ENCODE measurements at places on chromosomes 5 and 9.

- no peak for DNase-seq
Measured at GRCh38 chr9:136367296-136368145, 4.0 kb upstream of the DNLZ start.

DNA sequence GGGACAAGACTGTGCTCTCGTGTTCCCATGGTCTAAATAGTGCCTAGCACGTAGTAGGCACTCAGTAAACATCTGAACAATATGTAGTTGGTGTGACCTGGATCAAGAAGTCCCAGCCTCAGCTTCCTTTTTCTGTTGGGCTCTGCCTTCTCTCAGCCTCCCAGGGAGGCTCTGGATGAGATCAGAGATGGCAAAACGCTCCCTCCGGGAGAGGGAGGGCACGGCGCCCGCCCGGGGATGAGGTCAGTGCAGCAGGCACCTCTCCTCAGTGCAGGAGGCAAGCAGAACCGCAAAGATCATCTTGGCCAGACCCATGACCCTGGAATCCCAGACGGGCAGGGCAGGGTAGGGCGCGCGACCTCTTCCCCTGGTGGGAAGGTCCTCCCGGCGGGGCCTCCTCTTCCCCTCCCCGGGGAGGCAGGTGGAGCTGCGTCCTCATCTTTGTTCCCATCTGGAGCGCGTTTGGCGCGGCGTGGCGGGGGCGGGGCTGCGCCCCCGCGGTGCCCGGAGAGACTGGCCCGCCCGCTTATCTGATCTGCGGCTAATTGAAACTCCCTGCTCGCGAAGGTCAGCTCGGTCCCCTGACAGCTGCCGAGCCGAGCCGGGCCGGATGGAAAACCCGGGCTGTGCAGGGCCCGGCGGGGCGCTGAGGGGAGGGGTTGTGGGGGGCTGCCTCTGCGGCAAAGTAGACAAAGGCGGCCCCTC, 60.9 kb downstream of the CXXC5 start:
- no peak for DNase-seq

- DNase-seq = no peak
Measured at GRCh38 chr9:138071292-138071691, 193.7 kb downstream of the CACNA1B start.

- no peak for DNase-seq
Measured at GRCh38 chr5:137706841-137707240, 29.0 kb downstream of the KLHL3 start.

- no peak for DNase-seq
Measured at GRCh38 chr9:135490980-135491464, 9.5 kb upstream of the MRPS2 start.

- DNase-seq = no peak
Measured at GRCh38 chr5:107154593-107154992, 516.1 kb downstream of the EFNA5 start.

DNA sequence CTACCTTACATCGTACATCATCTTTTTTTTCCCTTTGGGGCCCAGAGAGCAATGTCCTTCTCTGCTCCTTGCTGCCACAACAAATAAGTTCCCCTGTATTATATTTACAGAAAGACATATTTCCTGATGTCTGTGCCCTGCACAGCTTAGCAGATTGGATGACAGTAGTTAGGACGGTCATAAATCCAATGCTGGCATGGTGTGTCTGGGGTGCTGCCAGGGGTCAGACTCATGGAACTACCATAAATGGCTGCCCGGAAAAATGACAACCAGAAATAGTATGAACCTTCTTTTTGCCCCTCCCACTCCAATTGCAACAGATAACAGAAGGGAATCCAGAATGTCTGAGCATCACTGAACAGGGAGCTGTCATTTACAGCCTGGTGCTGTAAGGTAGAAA, 511.1 kb downstream of the PSAT1 start:
- no peak for DNase-seq

DNA sequence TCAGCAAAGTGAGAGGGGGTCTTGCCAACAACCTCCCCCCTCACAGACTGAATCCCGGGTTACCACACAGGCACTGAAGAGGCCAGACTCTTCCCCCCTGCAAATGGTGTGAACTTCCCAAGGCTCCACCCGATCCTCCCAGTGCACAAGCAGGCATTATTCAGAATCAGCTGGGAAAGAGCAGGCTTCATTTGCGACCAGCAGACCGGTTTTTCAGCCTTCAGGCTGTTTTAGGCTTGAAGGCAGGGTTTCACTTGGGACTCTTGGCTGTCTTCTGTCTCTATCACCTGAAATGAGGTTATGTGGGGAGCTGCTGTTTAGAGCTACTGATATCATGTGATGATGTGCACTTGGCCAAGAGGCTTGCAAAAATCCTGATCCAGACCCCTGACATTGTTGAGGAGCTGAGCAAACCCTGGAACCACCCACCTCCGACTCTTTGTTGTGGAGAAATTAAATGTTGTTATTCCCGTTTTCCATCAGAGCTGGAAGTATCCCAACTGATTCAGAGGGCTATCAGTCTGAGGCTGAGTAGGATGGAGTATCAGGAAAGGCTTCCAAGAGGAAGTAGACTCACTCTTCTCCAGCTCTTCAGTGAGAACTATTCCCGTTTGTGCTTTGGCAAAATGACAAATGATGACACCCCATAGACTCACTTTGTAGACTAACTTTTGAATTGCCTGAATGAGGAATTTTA, 63.3 kb upstream of the ZFR start:
- DNase-seq = no peak

DNA sequence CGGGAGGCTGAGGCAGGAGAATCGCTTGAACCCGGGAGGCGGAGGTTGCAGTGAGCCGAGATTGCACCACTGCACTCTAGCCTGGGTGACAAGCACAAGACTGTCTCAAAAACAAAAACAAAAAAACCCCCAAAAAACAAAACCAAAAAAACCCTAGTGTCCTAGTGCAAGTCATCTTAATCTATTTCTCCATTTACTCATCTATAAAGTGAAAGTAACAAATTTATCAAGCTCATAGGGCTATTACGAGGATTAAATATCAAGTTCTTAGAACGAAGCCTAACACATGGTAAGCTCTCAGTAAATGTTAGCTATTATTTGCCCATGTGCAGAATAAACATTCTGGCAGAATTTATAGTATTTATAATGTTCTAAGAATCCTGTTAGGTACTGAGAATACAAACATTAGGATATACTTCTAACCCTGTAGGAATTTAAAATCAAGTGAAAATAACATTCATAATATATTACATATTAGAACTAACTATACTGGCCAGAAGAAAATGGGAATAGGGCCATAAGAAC, 45.0 kb downstream of the GOLPH3 start:
- DNase-seq = no peak

GRCh38 chr9:70438341-70438928, 24.0 kb upstream of the KLF9 start:
- no peak for DNase-seq

GRCh38 chr5:6572086-6572824, 60.6 kb downstream of the NSUN2 start:
- no peak for DNase-seq

DNA sequence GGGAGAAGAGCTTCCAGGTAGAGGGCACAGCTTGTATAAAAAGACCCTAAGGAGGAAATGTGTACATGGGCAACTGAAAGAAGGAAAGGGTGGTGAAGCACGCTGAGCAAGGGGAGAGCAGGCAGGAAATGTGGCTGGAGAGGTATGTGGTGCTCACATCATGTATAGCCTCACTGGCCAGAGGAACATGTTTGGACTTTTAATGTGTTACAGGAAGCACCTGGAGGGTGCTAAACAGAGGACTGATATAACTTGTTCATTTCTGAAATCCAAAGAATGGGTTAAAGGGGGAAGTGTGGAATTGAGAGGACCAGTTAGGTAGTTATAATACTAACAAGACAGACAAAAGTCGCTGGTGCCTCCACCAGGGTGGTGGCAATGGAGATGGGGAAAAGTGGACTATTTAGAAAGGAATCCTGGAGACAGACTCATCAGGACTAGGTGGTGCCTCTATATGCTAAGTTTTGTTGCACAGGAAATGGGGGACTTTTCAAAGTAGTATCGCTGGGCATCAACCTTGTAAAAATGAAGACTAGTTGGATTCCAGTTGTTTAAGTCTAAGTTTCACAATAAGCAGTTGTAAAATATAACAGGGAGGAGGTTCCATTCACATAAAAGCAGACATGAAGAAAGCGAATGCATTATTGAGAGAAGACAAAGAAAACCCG, 63.1 kb upstream of the CD180 start:
- no peak for DNase-seq

Measured in activated gamma-delta T cell treated with anti-CD3 and anti-CD28 coated beads, Interleukin-2, amount 50 U/mL, for 16 hours (primary cell).